ENCODE measurements at places on chromosomes 11 and 22.

DNA sequence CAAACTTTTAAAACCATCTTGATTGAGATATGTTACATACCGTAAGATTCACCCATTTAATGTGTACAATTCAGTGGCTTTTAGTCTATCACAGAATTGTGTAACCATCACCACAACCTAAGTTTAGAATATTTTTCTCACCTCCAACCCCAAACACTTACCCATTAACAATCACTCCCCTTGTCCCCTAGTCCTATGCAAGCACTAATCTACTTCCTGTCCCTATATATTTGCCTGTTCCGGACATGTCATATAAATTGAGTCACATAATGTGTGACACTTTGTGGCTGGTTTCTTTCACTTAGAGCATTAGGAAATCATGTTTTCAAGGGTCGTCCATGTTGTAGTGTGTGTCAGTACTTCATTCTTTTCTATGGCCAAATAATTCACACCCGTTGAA is 38.8 kb downstream of the RASSF10 start:
- DNase-seq = no peak

DNA sequence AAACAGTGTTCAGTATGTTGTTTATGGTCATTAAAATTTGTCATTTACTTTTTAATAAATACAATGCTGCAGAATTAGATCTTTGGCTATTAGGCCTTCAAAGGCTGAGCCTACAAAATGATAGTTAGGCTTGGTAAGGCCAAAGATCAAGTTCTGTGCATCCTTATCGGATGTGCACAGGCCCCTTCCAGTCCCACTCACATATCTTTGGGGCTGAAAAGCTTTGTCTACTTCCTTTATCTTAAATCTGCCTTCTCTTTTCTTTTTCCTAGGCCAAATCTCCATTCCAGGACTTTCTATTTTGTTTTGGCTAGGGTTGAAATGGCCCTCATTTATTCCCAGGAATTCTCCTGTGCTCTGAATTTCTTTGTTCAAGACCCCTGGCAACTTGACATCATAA is 3.4 kb upstream of the GLB1L2 start:
- no peak for DNase-seq

DNA sequence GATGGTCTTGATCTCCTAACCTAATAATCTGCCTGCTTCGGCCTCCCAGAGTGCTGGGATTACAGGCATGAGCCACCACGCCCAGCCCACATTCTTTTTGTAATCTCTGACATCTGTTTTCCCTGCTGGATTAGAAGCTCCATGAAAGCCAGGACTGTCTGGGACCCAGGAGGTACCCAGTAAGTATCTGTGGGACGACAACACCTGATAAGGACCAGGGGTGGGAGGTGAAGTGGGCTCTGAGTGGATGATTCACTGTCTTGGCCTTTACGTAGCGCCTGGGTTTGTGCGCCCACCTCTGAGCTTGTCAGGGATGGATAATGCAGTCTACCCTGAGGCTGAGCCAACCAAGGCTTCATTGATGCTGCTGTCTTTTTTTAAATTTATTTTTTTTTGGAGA is 118.8 kb downstream of the ABTB2 start:
- no peak for DNase-seq

DNA sequence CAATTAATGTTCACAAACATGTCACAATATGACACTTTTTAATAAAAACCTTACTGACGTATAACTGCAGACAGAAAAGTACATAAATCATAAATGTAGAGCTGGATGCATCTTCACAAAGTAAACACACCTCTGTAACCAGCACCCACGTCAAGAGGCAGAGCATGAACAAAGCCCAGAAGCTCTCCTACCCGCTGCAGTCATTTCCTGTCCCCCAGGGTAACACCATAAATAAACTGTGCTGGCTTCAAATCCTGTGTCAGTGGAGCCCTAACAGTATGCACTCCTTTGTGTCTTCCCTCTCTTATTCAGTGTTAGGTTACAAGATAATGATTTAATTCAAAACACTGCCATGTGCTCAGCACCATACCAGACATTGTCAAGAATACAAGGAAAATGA is 5.7 kb downstream of the SYT13 start:
- DNase-seq = no peak

GRCh38 chr11:15176646-15177163 is 62.0 kb downstream of the INSC start:
- no peak for DNase-seq

DNA sequence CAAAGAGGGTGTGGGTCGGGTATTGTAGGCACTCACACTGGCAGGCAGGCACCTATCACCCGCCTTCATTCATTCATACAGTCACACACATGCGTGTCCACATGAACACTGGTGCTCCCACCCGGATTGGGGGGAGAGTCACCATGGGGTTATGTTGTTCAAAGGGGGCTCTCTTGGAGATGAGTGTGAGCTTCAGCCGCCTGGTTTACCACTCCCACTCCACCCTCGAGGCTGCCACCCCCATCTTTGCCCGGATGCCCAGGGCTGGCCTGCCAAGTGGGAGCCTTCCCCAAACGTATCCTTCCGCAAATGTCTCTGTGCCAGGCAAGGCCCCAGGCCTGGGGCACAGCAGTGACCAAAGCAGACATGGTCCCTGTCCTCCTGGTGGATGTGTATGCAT is 22.6 kb downstream of the MRGPRD start:
- DNase-seq = no peak

DNA sequence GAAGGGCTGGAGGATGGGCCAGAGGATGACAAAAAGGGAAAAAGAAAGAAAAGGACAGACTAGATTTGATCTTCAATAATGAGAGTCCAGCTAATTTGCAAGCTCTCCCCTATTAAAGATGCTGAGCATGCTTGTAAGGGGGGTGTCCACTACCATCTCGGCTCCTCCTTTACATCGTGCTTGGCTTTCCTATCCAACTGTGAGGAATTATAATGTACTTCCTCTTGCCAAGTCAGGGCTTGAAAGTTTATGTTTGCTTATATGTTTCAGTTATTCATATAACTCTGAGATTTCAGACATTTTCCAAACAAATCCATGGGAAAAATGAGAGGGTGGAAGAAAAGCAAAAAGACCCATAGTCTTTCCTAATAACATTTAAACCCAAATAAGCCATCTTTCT is 387.1 kb downstream of the METTL15 start:
- no peak for DNase-seq

- DNase-seq = no peak
Measured at GRCh38 chr11:78345450-78345849, 72.2 kb downstream of the GAB2 start.

- DNase-seq = no peak
Measured at GRCh38 chr22:31241936-31242335, 29.8 kb downstream of the LIMK2 start.

DNA sequence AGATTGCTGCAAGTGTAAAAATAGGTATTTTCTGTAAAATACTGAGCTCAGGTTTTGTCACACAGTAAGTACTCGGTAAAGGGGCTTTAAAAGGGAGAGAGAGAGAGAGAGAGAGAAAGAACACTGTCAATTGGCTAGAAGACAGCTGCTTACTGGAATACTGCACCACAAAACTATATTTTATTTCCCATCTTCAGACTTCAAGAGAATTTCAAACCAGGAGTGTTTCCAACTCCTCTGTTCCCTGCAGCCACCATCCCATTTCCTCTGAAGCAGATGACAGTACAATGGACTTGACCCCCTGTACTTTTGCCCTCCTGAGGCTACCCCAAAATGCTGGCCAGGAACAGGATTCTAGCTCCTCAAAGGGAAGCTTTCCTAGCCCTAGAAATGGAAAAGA is 89.7 kb downstream of the RELT start:
- no peak for DNase-seq

- no peak for DNase-seq
Measured at GRCh38 chr11:132977241-132977640, 555.1 kb downstream of the OPCML start.

- no peak for DNase-seq
Measured at GRCh38 chr11:19844806-19845205, 132.2 kb downstream of the NAV2 start.

DNA sequence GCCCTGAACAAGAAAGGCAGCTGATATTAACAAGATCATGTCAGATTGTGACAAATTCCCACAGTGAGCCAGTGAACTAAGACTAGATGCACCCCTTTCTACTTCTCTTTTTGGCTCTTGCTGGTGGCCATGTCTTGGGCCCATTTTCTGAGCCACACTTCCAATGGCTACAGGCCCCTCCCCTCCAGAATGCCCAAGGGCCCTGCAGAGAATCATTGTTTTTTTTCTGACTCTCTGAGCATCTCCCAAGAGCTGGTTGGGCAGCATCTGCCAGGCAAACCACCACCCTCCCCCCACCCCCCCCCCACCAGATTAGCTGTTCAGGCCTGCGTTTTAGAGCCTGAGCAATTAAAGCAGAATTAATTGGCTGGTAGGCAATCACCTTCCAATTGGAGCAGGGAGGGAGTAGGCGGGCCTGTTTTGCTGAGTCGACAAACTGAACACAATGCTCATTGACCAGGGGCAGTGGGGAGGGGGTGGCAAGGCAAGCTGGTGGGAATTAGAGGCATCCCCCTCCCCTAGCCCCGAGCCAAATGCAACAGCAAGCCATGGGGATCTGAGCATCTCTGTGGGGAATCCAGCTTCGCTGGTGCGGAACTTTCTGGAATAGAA is 541.4 kb downstream of the MN1 start:
- DNase-seq = peak; percentile 64

DNA sequence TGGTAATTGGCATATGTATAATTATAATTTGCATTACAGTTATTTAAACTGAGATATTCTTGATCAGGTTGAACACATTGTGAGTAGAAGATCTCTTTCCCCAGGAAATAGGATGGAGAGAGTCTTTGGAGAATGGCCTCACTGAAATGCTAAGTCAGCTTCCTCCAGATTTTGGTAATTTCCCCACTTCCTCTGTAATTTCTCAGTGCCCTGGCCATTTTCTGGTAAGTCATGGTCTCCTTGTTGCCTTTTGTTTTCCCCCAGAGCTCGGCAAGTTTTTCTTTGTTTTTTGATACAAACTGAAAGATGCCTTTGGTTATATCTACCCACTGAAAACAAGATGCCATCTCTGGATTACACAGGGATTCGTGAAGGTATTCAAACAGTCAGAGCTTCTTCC is 12.8 kb upstream of the FBXO3 start:
- no peak for DNase-seq

- DNase-seq = no peak
Measured at GRCh38 chr11:102523189-102523570, 7.4 kb downstream of the MMP7 start.

DNA sequence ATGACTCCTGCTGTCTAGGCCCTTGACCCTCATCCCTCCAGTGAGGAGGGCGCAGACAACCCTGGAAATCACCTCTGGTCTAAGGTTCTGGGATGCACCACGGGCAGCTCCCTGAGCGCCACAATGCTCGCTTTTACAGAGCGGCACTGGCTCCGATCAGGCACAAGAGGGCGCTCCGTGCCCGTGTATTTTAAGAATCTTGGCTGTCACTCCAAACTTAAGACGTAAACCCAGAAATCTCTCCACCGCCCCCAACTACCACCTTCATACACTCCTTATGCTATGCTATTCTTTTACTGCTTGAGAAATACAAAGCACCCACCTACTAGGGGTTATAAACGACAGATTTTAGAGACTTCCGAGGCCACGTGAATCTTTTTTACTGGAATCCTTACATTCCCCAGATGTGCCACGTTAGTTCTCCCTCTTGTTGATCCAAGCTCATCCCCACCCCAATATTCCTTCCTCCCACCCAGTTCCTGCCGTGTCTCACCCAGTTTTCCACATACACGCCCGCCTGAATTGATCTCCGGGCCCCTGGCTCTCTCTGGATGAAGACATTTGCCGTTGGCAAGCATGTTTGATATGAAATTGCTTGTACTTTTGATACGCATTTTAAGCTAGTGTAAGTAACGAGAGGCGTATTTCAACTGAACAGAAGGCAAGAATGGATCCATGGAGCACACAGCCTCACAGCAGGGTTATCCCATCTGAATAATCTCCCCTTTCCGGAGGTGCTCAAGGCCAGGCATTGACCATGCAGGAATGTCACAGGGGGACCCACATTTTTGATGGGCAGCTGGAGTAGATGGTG is 453.5 kb downstream of the OPCML start:
- peak; percentile 2 for DNase-seq

DNA sequence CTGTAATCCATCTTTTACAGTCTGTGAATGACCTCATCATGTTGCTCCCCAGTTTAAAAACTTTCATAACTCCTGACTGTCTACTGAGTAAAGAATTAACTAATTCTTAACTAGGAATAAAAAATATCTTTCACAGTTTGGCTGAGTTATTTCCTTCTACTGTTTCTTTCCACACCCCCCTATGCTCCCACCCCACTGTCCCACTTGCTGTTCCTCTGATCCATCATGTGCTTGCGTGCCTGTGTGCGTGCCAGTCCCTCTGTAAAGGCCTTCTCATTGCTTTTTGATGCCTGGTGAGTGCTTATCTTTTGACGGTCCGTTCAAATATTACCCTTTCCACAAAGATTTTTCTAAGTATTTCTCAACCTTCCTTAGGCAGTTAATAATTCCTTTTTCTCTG is 55.6 kb downstream of the ATG16L2 start:
- DNase-seq = no peak

DNA sequence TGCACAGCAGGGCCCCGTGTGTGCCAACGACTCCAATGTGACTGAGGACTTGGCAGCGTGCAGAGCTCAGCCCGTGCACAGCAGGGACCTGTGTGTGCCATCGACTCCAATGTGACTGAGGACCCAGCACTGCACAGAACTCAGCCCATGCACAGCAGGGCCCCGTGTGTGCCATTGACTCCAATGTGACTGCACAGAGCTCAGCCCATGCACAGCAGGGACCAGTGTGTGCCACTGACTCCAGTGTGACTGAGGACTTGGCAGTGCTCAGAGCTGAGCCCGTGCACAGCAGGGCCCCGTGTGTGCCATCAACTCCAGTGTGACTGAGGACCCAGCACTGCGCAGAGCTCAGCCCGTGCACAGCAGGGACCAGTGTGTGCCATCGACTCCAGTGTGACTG is 347.8 kb upstream of the B3GAT1 start:
- no peak for DNase-seq

- DNase-seq = no peak
Measured at GRCh38 chr11:68688881-68689280, 4.5 kb downstream of the GAL start.

- DNase-seq = no peak
Measured at GRCh38 chr22:46173152-46173551, 22.8 kb downstream of the PPARA start.

GRCh38 chr11:1665313-1665712 is 31.7 kb upstream of the KRTAP5-6 start:
- no peak for DNase-seq

DNA sequence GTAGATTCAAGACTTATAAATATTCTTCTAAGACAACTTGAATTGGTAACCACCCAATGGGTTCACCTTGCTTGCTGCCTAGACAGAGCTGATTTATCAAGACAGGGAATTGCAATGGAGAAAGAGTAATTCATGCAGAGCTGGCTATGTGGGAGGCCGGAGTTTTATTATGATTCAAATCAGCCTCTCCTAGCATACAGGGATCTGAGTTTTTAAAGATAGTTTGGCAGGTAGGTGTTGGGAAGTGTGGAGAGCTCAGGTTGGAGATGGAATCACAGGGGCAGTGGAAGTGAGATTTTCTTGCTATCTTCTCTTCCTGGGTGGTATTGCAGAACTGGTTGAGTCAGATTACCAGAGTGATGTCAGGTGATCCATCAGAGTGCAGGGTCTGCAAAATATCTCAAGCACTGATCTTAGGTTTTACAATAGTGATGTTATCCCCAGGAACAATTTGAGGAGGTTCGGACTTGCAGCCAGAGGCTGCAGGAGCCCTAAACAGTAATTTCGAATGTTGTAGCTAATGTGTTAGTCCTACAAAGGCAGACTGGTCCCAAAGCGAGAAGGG is 1448.6 kb upstream of the RAG2 start:
- DNase-seq = no peak
